Omental fat pad (tissue), 4 donors: ENCODE measurements at places on chromosomes 12 and 14. TPM values are rescaled to one million over a fixed set of nuclear protein-coding genes. Genes with fewer than 3 reads are reported as not detected.

Gene TAS2R10
- total RNA-seq = 0.88 TPM

- DNase-seq = no peak
Measured at GRCh38 chr14:76205708-76206107, 54.0 kb downstream of the GPATCH2L start.

- peak; percentile 41 for DNase-seq
Measured at GRCh38 chr12:29782871-29783772, 620 bp downstream of the TMTC1 start.

Gene GPR162
- total RNA-seq = 2.8 TPM

GRCh38 chr12:120474616-120474960 is 5.0 kb upstream of the SRSF9 start:
- DNase-seq = peak; percentile 24

Gene APOLD1
- total RNA-seq = 129 TPM

DNA sequence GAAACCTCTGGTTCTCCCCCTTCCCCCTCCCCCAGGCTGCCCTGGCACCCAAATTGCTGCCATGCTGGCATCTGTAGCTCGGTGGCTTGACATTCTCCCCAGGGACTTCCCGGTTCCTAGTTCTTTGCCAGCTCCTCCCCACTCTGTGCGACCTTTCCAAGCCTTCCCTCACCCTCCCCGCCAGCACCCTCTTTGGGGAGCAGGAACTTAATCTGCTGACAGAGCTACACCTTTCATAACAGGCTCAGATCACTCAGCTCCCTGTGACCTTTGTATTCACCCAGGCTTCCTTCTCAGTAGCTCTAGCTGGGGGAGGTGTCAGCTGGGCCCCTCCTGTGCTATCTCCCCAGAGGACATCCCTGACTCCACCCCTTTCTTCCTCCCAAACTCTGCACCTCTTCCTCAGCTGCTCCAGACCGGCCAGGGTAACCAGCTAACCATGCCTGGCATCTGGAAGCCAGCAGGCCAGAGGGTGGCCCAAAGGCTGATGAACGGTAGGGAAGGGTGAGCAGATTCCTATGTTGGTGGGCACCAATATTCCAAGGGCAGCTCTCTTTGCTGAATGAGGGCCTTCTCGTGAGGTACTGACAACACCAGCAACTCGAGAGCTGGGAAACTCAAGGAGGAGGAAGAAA is 1.8 kb upstream of the COX14 start:
- DNase-seq = no peak

Gene KRT73
- not detected for total RNA-seq

Gene TAS2R13
- 1.3 TPM for total RNA-seq

Gene SLCO1B3
- total RNA-seq = not detected

Gene POTEM
- total RNA-seq = not detected
